ENCODE measurements at places on chromosomes 2 and 18.

- no peak for DNase-seq
Measured at GRCh38 chr18:8242151-8242696, 367.0 kb upstream of the RAB12 start.

- DNase-seq: no peak
Measured at GRCh38 chr18:79487801-79488201, 92.1 kb downstream of the NFATC1 start.

DNA sequence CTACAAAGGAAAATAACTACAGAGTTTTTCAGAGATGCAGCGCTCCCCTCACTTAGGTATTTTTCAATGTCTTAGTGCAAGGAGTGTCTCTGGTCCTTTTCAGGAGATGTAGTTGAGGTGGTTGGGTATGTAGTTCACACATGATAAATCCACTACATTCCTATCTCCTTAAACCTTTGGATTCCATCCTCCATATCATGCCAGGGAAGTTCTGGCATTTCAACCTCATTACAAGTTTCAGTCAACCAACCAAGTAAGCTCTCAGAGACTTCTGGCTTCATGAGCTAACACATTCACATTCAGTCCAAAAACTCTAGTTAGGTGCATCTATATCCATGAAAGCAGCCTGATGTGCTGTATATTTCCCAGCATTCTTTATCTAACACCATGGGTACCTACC lies 47.3 kb downstream of the MAP3K20 start:
- DNase-seq: no peak

- no peak for DNase-seq
Measured at GRCh38 chr2:161173541-161174194, 13.4 kb downstream of the TANK start.

DNA sequence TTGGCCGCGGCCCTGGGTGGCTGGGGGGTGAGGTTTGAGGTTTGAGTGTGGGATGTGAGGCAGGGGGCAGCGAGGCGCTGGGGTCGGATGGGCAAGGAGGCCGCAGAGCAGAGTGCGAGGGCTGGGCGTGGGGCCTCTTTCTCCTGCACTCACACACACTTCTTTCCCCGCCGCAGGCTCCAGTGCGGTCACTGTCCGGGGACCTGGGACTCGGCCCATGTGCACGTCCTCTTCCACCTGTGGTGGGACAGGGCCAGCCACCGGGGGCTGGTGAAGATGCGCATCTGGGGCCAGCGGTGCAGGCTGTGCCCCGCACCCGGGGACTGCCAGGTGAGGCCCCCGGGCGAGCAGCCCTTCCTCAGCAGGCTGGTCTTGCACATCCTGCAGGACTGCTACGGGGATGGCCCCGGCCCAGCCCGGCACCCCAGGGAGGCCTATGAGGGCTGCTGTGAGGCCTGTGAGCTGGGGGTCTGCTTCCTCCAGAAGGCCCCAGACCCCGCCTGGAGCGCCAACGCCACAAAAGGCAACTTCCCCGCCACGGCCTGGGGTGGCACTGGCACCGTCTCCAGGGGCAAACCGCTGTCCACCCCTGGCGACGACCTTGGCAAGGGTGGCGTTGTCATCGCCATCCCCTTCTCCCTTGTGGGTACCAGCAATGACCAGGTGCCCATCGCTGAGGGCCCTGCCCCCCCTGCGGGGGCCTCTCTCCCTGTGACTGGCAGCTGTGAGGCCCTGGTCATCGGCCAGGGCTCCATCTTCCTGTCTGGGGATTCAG lies 2.2 kb downstream of the RTP5 start:
- no peak for DNase-seq
